Cardiac atrium fibroblast (primary cell): ENCODE measurements at places on chromosomes 1 and 21. TPM values are rescaled to one million over a fixed set of nuclear protein-coding genes. Genes with fewer than 3 reads are reported as not detected.

The ADGRL4 gene
- 18.4 and 27.2 TPM in 2 replicates for total RNA-seq

The LINGO4 gene
- total RNA-seq = not detected in 2 replicates

The HSD11B1 gene
- 16.6 and 177 TPM in 2 replicates for total RNA-seq

The CCDC24 gene
- 2.5 and 3.9 TPM in 2 replicates for total RNA-seq

The MTMR11 gene
- 7.0 and 10.7 TPM in 2 replicates for total RNA-seq

The AADACL3 gene
- total RNA-seq = not detected in 2 replicates

The SCAMP3 gene
- total RNA-seq = 67.5 and 116 TPM in 2 replicates

The RNF2 gene
- 9.2 and 15.9 TPM in 2 replicates for total RNA-seq

The TPTE gene
- total RNA-seq = not detected in 2 replicates

The RNF186 gene
- total RNA-seq = not detected in 2 replicates

The CD1E gene
- total RNA-seq = not detected in 2 replicates
